ENCODE measurements at places on chromosomes 4 and X.

DNA sequence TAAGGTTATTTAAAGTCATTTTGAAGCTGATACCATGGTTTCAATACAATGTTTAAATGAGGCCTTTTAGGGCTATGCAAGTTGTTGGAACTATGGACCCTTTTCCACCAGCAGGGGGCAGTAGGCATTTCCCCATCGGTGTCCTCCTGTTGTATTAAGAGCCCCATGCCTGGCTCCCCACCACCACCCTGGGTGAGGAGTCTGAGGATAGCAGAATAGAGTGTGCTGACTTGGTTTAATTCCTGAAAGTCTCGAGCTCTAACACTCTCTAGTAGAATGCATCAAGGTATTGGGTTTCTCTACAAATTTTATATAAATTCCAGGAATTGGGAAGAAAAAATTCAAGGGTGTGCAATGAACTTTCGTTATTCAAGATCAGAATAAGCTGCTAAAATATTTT lies 234.8 kb upstream of the JADE1 start:
- DNase-seq, result peak; percentile 62

DNA sequence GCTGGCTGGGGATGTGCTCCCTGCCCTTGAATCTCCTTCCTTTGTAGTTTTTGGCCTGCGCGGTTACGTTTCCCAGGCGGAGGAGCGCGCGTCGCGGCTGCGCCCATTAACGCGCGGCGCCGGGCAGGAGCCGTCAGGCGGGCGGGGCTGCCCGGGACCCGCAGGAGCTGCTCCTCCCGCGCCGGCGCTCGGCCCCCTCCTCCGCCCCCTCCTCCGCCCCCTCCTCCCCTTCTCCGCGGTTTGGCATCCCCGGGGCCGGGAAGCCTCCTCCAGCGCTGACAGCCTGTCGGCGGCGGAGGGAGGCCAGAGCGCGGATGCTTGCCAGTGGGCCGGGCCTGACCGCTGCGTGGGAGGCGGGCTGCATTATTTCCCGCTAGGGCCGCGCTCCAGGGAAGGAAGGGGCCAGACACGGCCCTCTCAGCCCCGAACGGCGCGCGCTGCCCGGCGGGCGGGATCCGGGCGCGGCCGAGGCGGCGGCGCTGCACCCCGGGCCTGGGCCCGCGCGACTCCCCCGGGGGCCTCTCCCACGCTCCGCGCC lies at the start of gene DCLK2:
DCLK2 (plus strand) TSS at position 405 of the 538 bp plus-strand sequence. CDS start 583 bp downstream, outside the sequence.
- peak; percentile 69 for DNase-seq

- no peak for DNase-seq
Measured at GRCh38 chrX:16042980-16043379, 80.4 kb upstream of the GRPR start.

DNA sequence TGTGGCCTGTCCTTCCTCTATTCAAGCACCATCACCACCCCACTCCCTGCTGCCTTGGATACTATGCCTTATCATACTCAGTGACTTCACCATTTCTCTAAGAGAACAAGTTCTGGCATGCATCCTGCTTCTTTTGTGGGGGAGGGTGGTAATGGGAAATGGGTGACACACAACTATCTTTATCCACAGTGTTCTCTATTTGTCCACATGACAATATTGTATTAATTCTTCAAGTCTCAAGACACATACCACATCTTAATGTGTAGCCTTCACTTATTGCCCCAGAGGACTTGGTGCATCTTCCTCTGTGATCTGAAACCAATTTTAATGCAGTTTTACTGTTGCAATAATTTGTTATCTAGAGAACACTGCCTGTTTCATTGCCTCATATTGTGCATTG lies 29.3 kb upstream of the UGT2B7 start:
- DNase-seq, result no peak

GRCh38 chrX:49270249-49270921 lies 792 bp downstream of the PPP1R3F start:
- no peak for DNase-seq

DNA sequence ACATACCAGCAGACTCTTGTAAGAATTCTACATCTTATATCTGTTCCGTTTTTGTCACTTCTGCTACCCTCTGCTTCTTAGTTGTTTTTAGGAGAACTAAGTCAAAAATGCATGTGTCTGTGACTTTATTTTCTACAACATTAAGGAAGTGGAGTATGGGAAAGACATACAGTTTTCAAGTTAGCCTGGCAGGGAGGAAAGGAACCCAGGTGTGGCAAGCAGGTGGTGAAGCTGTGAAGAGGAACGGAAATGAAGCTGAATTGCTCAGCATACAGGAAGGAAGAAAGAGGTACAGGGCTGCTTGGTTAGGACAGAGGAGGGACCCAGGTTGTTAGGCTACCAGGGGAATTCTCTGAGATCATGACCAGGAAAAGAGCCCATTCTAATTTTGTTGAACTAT lies 9.4 kb downstream of the GPRIN3 start:
- DNase-seq, result no peak

DNA sequence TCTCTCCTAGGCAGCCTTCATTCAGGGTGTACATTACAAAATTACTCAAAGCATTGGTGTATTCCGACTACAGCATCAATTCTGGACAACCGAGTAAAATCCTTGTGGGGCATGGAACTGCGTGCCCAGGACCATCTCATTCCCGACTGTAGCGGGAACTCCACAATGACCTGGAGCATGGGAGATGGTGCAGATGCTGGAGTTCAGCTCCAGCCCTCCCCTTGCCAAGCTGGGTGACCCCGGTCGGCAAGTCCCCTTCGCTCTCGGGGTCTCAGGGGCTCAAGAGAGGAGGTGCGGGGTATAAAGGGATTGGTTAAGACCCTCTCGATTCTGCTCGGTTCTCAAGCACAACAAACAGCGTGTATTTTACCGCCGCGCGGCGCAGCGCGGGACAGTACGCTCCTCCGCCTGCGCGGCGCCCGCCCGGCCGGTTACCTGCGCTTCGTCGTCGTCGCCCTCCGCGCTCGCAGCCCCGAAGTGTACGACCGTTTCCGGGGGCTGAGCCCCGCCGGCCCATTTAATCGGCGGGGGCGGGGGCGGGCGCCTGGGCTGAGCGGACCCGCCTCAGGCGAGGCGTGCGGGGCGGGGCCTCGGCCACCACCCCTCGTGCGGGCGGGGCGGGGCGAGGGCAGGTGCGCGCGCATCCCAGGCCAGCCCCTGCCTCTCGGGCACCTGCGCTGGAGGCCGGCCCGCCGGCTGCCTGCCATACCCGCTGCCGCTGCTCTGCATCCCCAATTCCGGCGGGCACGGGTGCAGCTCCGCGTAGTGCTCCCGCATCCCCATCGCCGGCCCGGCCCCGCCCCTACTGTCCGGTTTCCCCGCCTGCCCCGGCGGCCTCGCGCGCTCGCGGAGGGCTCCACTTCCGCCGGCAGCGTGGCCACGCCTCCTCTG lies at the start of gene G6PD:
G6PD (minus strand) TSS at position 493 of the 891 bp plus-strand sequence. CDS start 691 bp downstream, outside the sequence.
- peak; percentile 81 for DNase-seq

DNA sequence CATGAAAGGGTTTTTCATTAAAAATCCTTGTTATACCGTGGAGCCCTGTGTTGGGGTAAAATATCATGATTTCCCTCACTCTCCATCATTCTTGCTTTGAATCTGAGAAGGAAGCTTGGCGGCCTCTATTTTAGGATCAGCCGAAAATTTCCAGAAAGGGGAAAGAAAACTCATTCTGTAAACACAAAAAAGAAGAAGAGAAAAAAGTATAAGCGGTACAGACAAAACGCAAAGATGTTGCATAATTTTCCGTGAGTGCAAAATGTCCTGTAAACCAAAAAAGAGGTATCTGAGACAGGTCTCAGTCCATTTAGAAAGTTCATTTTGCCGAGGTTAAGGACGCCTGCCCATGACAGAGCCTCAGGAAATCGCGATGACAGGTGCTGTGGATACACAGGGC lies 5.3 kb downstream of the CSF2RA start:
- DNase-seq, result peak; percentile 68

DNA sequence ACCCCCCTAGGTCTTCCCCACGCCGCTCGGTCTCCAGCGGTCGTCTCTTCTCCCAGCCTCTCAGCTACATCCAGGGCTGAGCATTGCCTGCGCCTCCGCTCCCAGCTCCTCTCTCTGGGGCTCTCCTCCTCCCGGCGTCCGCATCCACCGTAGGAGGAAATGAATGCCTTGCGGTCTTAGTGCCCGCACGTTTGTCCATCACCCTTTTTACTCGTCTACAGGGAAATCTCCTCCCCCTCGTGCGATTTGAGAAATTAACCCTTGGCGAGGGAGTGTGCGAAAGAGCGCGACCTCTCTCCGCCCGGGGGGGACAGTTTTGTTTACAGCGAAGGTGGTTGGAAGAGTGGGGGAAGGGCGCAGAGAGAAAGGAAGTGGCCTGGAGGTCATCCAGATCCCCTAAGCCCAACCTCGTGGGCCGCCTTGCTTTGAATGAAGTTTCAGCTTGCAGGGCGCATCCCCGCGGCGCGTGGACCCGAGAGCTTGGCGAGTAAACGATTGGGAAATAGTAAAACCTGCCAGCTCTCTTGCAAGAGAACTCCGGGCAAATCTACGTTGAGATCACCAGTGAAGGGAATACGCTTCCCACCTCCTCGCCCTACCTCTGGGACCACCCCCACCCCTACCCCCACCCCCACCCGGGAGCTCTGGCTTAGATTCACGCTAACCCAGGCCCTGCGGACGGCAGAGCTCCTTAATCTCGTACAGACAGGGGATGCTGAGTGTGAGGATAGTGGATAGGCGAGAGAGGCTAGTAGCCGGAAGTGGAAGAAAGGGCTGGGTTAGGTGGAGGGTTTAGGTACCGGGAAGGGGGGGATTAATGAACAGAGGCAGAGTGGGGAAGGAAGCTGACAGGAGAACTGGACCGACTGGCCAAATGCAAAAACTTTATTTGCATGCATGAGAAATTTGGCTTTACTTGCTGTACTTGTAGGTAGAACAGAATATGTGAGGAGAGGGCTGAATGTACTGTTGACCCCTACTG lies at the start of gene ELOVL6:
ELOVL6 (minus strand) TSS at position 181 of the 982 bp plus-strand sequence. CDS start 280 bp downstream, outside the sequence.
- peak; percentile 28 for DNase-seq

DNA sequence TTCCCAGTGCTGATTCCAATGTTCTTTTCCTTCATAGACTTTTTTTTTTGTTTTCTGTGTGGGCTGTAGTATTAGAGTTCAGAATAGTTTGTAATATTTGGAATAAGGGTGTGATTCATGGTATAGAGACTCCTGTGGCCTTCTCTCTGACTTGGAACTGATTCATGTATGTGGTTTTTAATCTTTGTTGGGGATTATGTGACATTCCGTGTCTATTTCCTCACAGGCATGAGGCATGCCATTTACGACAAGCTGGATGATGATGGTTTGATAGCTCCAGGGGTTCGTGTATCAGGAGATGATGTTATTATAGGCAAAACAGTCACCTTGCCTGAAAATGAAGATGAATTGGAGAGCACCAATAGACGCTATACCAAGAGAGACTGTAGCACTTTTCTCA lies 44.4 kb downstream of the POLR2B start:
- DNase-seq, result no peak

DNA sequence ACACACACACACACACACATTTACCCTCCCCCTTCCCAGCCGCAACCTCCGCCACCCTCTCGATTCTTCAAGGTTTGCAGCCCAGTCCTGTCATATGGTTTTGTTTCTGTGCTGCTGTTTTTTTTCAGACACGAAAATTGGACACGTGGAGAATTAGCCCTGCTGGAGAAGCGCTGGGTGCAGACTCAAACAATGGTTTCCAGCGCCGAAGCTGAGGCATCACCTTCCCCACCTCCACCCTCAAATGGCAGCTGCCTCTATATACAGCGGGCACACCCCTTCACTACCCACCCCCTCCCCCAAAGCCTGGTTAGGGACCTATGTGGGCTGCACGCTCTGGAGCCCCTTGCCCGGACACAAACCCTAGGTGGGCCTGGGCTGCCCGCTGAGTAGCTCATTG lies 87.9 kb downstream of the BCOR start:
- DNase-seq, result no peak

DNA sequence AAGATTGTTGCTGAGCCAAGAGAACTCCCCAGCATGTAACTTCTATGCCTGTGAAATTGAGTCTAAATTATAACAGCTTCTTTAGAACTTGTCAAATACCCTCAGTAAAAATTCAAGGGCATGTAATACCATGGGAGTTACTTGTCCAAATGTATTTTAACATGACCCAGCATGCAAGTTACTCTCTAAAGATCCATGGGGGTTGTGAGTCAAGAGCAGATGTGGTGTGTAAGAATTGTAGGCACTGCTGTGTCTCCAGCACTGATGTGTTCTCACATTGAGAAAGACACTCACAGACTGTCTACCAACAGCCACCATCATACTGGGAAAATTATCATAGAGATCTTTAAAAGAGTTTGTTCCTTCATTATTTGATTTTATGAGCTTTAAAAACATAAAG lies 237.4 kb upstream of the IL1RAPL1 start:
- no peak for DNase-seq

GRCh38 chr4:2942037-2942531 lies 21.1 kb downstream of the NOP14 start:
- no peak for DNase-seq

GRCh38 chr4:76156635-76157034 lies 8.4 kb upstream of the NUP54 start:
- no peak for DNase-seq

- no peak for DNase-seq
Measured at GRCh38 chr4:101022151-101023024, 324.9 kb downstream of the PPP3CA start.

DNA sequence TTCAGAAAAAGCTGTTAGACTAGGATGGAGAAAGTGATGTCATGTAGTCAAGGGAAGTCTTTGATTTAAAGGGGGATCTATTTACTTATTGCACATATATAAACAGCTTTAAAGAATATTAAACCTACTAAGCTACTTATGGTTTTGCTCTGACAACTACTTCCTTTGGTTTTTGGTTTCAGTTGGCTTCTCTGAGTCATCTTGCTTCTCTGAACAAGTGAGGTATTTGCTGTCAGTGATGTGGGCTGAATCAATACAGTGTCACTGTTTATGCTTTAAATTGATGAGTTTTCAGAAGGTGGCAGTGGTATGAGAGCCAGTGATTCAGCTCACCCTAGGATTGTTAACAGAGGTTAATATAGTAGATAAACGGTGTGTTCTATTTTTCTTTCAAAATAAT lies 75.1 kb downstream of the CEP44 start:
- DNase-seq, result peak; percentile 39

DNA sequence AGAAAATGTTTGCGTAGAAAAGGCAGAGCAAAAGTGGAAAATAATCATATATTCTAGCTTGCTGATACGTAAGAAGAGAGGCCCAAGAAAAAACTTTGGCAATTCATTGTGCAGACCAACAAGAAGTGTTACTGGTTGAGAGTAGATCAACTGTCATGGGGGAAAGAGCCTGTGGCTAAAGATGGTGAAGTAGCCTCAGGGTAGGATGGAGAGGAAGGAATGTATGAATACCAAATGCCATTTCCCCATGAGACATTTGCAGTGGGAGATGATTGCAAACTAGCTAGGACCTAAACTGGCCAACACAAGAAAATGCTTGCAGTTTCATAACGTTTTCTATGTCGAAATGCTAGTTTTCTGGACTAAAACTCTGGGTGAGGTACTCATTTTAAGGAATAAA lies 47.7 kb upstream of the ADGRL3 start:
- DNase-seq, result no peak

- no peak for DNase-seq
Measured at GRCh38 chr4:31085689-31086088, 365.5 kb downstream of the PCDH7 start.

GRCh38 chrX:8689473-8689872 lies 42.5 kb downstream of the ANOS1 start:
- no peak for DNase-seq

- DNase-seq, result peak; percentile 56
Measured at GRCh38 chrX:17459661-17460060, 84.7 kb downstream of the NHS start.

GRCh38 chr4:55068522-55068921 lies 56.9 kb downstream of the KDR start:
- no peak for DNase-seq

- no peak for DNase-seq
Measured at GRCh38 chrX:151609222-151609621, 45.7 kb downstream of the PASD1 start.
